Urinary bladder (tissue), 4 donors: ENCODE measurements at places on chromosomes 6 and 20. TPM values are rescaled to one million over a fixed set of nuclear protein-coding genes. Genes with fewer than 3 reads are reported as not detected.

UNC5CL gene
- 0.87 TPM for polyA plus RNA-seq

DNA sequence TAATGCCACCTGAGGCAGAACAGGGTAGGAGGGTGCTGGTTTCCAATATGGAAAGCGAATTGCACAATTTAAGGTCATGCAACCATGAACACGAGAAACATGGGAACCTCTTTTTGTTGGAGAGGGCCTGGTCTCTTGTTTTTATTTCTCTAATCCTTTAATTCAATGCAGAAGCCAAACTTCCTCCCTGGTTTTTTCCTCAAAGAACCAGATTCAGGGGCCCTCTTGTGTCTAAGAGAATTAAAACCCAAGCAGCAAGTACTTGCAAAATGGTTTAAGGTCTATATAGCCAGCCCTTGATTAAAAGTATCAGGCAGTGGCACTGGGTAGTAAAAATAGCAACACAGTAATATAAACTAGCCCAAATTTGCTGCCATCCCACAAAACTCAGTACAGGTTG lies 19.5 kb downstream of the GSTA4 start:
- DNase-seq, result no peak

DNA sequence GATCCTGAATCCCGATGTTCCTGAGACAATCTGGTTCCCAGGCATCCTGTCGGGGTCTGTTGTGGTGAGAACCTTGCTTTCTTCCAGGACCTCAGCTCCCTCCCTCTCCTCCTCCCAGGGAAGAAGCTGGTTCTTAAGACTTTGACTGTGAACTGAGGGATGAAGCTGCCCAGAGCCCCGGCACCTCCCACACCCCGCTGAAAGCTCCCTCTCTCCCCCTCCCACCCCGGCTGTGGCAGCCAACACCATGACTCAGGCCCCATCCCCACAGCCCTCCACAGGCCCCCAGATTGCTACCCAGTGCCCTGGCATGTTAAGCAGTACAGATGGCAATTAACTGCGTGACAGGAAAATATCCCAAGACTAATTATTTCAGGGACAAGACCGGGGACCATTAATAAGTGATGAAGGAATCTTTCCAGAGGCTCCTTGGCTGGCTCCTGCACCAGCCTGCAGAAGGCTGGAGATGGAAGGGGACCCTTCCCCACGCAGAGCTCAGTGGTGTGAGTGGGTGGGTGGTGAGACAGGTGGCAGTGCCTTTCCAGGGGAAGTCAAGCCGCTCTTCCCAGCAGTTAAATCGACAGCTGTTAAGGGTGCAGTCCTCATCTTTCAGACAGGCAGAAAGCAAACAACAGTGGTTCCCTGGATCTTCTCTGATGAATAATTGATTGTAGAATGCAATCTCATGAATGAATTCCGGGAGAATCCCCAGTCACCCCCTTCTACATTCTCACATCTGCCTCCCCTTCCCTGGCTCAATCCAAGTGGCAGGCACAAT lies 237.9 kb downstream of the LRFN2 start:
- DNase-seq, result no peak

DNA sequence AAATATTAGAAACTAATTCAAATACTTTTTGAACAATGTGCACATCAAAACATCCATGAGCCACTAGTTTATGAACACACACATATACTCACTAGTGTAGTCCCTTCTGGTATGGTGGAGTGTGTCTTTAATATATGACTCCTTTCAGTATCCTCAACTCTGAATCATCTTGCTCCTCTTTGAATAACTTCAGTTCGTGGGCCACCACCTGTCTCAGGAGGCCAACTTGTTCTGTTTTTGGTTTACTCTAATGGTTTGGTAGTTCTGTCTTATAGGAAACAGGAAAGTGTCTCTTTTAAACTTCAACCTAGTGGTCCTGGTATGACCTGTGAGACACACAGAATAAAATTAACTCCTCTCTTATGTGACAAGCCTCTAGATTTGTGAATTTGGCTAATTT lies 55.6 kb downstream of the ZNF292 start:
- no peak for DNase-seq

- no peak for DNase-seq
Measured at GRCh38 chr6:45681860-45682511, 304.3 kb upstream of the SUPT3H start.

DNA sequence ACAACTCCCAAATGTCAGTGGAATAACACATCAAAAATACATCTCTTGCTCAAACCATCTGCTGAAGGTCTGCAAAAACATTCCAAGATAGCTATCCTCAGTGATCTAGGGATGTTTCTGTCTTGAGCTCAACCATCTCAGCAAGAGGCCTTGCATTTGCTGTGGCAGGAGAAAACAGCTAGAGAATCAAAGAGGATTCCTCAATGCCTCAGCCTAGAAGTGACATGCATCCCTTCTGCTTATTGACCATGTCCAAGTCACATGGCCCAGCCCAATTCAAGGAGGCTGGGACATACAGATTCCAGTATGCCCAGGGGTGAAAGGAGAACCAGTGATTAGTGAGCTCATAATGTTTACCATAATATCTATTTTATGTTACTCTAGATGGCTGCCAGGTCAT lies 269.5 kb downstream of the PLCB1 start:
- DNase-seq, result no peak

OR2H1 gene
- polyA plus RNA-seq, result not detected

DNA sequence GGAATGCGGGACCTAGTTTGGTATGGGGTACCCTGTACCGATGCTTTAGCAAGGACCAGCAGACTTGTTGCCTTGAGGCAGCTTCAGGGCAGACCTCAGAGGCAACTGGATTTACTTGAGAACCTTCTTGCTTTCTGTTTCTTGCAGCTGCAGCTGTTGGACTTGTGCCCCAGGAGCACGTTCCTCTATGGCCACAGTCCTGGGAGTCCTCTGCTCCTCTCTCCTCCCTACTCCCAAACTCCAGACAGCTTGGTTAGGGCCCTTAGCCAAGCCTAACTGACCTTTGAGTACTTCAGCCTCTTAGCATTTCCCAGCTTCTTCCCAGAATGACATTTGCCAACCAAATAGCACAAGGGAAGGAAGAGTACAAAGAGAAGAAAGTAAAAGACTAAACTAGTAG lies 34.7 kb downstream of the GHRH start:
- no peak for DNase-seq

DNA sequence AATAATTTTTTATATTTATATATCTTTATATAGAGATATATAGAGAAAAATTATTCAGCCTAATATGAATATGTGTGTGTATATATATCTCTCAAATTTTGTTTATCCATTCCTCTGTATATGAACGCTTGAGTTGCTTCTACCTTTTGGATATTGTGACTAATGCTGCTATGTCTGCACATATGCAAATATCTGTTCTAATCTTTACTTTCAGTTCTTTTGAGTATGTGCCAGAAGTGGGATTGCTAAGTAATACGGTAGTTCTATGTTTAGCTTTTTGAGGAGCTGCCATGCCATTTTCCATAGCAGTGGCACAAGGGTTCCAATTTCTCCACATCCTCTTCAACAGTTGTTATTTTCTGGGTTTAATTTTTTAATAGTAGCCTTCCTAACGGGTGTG lies 72.8 kb upstream of the CEP85L start:
- DNase-seq, result no peak

DNA sequence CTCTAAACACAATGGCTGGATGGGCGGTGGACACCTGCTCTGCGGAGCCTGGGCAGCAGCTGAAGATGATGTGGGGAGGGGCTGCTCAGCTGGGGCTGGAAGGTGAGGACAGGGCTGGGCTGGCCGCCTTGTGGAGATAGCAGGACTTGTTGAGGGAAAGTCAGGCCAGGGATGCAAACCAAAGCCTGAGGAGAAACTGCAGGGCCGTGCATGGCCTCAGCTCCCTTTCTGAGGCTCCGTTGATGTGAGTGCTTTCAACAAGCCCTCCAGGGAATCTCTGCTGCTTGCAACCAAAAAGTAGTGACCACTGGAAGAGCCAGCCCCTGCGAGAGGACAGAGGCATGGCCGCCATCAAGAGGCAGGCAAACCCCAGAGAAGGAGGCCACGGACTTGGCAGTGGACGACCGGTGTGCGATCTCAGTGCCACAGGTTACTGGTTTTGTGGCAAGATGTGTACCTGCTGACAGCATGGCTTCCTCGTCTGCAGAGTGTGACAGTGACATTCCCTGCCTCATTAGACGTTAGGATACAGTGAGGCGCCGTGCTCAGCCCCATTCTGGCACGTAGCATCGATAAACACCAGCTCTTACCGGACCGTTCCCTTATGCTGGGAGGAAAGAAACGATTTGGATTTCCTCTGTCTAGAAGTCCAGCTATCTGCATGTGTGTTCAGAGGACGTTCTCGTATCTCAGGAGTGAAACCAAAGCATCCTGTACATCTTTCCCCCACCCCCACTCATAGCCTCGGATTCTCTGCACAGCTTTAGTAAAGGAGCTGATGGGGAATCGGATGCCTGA lies 37.9 kb downstream of the ERMARD start:
- no peak for DNase-seq

DNA sequence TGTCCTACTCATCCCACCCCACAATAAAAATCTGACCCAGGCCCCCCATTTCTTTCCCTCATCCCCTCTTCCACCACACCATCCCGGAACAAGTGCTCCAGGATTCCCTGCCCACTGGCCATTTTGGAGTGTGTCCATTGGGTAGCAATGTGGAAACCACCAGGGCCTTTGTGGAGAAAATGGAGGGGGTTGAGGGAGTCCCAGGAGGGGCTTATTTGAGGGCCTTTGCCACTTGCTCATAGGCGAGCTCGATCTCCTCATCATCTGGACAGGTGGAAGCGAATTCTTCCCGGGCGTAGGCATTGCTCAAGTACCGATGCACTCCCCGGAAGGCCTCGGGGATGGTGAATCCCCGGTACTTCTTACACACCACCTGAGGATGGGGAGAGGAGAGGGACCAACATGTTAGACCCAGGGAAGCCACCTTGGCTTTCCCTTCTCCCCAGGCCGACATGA lies 1.6 kb upstream of the DDAH2 start:
- DNase-seq, result no peak

DNA sequence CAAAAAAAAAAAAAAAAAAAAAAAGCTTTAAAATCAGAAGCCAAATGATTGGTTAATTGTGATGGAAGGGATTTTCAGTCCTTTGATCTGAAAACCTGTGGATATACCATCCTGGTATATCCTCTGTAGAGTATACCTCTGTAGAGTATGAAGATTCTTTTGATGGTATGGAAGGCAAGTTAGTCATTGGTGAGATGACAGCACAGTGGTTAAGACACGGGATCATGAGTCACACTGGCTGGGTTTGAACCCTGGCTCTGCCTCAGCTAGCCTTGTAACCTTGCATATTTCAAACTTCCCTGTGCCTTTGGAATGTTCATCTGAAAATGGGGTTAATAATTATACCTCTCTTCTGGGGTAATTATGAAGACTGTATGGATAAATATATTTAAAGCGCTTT lies 179.3 kb downstream of the CARMIL1 start:
- DNase-seq, result no peak

GRCh38 chr20:63700199-63701050 lies 4.0 kb downstream of the TNFRSF6B start:
- no peak for DNase-seq

DNA sequence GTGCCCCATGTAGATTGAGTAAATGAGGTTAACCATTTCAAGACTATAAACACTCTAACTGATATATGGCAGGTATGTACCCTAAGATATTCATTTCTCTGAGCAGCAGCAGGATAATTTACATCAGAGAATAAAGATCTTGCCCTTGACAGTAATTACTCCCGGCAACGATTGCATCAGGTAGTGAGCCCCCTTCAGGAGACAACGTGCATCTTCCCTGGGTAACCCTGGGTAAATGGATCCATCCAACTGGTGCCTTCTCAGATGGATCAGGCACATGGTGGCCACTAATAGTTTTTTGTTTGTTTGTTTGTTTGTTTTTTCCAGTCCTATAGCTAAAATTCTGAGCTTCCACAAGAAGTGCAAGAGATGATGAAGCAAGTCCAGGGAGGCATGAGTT lies 469.4 kb upstream of the SLC35B3 start:
- DNase-seq, result no peak
